ENCODE measurements at places on chromosomes 11 and 22. TPM values are rescaled to one million over a fixed set of nuclear protein-coding genes. Genes with fewer than 3 reads are reported as not detected.

Gene KRTAP5-8
- total RNA-seq: not detected

Gene C22orf23
- total RNA-seq: not detected

- no peaks in the 10 kb centered on the region for H3K27me3 ChIP-seq
- H3K36me3 ChIP-seq: peaks cover 4% of the 10 kb centered on the region
- DNase-seq: no peak
- H3K27ac ChIP-seq: no peak overlapping the region
- peaks cover 25% of the 10 kb centered on the region for H3K4me1 ChIP-seq
Observed at GRCh38 chr11:75855206-75855605, 40.2 kb downstream of the UVRAG start.

DNA sequence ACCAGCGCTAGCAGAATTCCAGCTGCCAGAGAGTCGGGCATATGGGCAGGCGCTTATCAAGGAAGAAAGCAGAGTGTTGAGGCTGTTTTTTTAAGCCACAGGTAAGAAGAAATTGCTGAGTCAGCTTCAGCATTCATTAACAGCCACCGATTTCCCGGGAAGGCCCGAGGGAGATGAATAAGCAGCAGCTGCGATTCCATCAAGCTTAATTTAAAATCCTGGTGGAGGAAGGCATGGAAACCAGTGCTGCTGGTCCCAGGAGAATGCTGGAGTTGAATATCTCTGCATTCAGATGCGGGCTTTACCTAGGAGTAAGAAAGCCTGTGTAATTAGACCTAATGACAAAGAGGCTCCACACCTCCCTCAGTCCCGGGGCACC, 168.8 kb downstream of the BRD1 start:
- H3K36me3 ChIP-seq: no peaks in the 10 kb centered on the region
- no peaks in the 10 kb centered on the region for H3K27me3 ChIP-seq
- no peak overlapping the region for H3K27ac ChIP-seq
- no peaks in the 10 kb centered on the region for H3K4me1 ChIP-seq

GRCh38 chr11:19181531-19182261, 20.1 kb downstream of the CSRP3 start:
- DNase-seq: no peak
- peaks cover 3% of the 10 kb centered on the region for H3K36me3 ChIP-seq
- H3K4me1 ChIP-seq: no peaks in the 10 kb centered on the region
- H3K27ac ChIP-seq: no peak overlapping the region

DNA sequence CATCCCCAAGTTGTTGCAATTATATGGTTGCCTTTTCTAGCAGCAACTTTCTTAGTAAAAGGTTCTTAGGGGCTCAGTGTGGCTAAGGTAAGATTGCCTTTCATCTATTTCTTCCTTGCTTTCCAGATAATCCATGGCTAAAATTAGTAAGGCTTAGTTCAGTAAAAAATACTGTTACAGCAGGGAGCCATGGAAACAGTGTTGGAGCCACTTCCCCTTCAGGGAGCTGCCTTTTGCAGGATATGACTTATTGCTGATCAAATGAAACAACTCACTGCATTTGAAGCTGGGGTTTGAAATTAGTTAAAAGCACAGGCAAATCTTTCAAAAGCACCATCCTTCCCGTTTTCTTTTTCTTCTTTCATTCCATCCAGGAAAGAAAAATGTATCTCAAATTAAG, 184.3 kb downstream of the C11orf87 start:
- DNase-seq: no peak
- H3K4me1 ChIP-seq: no peaks in the 10 kb centered on the region
- no peaks in the 10 kb centered on the region for H3K36me3 ChIP-seq
- no peaks in the 10 kb centered on the region for H3K27me3 ChIP-seq
- no peak overlapping the region for H3K4me3 ChIP-seq

Data from upper lobe of right lung (tissue), 1 donor.